Epithelial cell of esophagus (primary cell): ENCODE measurements at places on chromosomes 1 and 21.

GRCh38 chr1:31521761-31522555 lies 54.4 kb upstream of the TINAGL1 start:
- DNase-seq = peak; percentile 30

DNA sequence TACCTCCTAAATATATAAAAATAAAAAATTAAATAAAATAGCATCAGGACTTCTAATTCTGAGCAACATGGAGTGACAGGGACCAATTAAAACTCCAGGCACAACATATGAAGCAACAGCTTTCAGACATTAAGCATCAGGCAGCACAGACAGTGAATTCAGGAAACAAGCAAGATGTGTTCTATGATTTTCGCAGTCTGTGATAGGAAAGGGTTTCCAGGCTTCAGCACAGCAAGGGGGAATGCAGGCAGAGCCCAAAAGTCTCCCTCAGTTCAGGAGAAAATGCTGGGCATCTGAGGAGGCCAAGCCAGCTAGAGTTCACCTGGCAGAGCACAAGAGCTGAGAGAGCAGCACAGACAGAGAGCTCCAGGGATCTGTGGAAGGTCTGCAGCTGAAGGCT lies 22.2 kb upstream of the CTTNBP2NL start:
- no peak for DNase-seq

GRCh38 chr1:188170935-188171334 lies 1342.2 kb downstream of the PLA2G4A start:
- DNase-seq = no peak

DNA sequence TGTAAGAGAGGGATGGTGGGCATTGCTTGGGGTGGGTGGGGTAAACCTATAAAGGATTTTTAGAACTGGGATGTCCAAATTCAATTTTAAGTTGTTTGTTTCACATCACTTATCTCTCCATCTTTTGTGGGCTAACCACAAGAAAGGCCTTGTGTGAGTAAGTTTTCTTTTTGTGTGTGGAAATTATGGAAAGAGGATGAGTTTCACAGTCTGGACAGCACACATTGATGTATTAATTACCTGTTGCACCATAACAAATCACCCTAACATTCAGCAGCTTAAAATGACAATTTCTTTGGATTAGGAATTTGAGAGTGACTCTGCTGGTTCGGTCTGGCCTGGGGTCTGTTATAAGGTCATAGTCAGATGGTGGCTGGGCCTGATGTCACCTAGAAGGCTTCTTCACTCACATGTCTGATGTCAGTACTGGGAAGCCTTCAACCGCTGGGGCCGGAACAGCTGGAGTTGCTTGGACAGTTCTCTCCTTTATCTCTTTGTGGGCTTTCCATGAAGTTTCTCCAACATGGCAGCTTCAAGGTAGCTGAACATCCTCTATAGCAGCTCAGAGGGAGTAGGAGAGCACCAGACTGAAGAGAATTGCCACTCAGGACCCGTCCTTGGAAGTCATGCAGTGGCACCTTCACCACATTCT lies 2.0 kb upstream of the COL9A2 start:
- DNase-seq = no peak

GRCh38 chr1:219430419-219430818 lies 182.5 kb downstream of the ZC3H11B start:
- DNase-seq = no peak

- DNase-seq = no peak
Observed at GRCh38 chr1:205546541-205546940, 42.1 kb downstream of the CDK18 start.

GRCh38 chr1:93616221-93616995 lies 65.2 kb downstream of the BCAR3 start:
- peak; percentile 36 for DNase-seq

DNA sequence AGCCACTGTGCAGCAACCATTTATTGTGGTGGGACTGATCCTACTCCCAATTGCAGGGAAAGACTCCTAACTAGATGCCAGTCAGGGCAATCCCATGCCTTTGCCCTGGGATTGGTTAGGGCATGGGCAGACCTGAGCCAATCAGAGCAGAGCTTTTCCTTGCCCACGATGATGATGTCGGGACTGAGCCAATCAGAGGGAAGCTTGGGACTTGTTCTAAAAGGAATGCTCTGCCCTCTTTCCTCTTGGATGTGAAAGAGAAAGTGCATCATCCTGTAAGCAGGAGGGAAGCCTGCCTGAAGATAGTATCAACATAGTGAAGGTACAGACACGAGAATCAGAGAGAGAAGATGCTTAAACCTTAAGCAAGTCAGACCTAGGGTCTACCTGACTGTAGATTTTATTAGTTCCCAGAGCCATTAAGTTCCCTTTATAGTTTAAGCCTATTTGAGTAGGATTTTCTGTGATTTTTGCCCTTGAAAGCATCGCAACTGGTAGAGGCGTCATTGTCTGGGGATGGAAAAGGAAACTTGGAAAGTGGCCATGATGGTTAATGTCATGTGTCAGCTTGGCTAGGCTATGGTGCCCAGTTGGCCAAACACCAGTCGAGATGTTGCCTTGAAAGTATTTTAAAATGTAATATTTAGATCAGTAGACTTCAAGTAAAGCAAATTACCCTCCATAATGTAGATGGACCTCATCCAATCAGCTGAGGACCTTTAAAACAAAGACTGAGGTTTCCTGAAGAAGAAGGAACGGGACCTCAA lies 19.9 kb downstream of the IRF2BP2 start:
- DNase-seq = peak; percentile 45

GRCh38 chr21:21731626-21732025 lies 733.4 kb downstream of the NCAM2 start:
- no peak for DNase-seq
